ENCODE measurements at places on chromosomes 2 and 18.

DNA sequence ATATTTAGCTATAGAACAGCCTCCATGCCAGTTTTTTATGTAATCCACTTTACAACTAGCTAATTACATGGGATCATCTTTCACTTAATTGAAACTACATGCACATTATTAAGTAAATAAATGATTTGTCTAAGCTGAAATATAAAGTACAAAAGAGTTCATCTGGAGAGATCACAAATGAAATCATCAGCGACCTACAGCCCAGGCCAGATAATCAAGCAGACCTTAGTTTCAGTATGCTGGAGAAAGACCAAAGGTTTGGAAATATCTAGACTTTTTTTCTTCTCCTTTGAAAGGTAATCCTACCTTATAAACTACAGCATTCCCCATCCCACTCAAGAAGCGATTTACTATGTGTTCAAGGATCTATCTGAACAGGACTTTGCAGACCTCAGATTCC, 26.5 kb downstream of the FIGN start:
- DNase-seq, result no peak

GRCh38 chr18:48354746-48355260, 54.4 kb downstream of the ZBTB7C start:
- DNase-seq, result no peak

GRCh38 chr2:133780099-133780996, 212.1 kb upstream of the NCKAP5 start:
- peak; percentile 84 for DNase-seq

DNA sequence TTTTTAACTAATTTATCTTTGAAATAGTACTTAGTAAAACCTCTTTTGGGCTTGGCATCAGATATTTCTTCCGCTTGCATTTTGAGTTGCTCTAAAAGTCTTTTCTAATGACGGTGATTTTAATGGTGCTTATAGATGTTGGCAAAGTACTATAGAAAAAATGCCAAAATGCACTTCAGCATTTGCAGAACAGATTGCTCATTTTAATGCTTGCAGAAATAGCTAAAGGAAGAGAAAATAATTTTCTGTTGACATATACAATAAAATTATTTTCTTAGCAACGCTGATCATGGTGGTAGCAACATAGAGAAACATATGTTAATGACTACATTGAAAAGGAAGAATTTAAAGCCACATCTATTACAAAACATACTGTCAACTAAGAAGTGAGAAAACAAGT, 170.7 kb downstream of the STK39 start:
- DNase-seq, result no peak

GRCh38 chr2:64675860-64676259, 22.1 kb upstream of the SERTAD2 start:
- no peak for DNase-seq

DNA sequence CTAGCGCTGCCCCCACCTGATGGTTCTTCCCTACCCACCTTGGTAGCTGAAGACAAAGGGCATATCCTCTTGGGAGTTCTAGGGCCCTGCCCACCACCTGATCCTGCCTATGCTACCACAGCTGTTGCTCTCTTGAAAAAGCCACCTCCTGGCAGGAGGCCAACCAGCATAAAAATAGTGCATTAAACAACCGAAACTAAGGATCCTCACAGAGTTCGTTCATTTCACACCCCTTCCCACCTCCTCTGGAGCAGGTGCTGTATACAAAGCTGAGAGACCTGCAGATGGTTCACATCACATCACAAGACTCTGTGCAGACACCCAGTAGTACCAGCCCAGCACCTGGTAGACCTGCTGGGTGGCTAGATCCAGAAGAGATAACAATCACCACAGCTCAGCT, 1348.0 kb upstream of the TMEFF2 start:
- no peak for DNase-seq

DNA sequence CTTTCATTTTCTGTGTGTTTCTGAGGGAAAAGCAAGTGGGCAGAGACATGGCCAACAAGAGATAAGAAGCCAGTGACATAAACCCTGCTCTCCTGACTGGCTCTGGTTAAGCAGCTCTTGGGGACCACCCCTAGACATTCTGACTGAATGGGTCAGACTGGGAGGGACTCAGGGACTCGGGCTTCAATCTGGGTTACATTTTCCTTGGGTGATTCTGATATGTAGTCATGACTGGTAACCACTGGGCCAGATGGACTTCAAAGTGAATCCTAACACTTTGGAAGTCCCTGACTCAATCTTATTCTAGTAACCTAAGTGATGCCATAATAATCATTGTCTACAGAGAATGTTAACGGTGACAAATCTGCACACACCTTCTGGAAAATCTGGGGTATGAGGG, 397.8 kb downstream of the NBAS start:
- DNase-seq, result no peak

DNA sequence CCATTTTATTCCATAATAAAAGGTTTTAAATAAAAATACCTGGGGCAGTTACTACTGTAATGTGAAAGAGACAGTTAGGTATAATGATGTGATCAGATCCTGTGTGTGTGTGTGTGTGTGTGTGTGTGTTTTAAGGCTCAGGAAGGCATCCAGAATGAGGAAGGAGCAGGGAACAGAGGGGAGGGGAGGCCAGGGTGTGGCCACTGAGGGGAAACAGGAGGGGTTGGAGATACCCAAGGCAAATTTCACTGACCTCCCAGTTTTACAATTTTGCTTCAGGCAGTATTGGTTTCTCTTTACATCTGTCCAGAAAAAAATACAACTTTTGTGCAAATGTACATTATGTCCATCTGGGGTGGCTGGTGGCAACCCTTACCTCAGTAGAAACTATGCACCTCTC, 163.5 kb upstream of the FBXO11 start:
- no peak for DNase-seq

- no peak for DNase-seq
Measured at GRCh38 chr2:232541195-232541960, 1.9 kb downstream of the CHRNG start.

GRCh38 chr2:45605116-45605515, 6.0 kb downstream of the SRBD1 start:
- no peak for DNase-seq

- no peak for DNase-seq
Measured at GRCh38 chr2:192313773-192314172, 119.0 kb upstream of the TMEFF2 start.

DNA sequence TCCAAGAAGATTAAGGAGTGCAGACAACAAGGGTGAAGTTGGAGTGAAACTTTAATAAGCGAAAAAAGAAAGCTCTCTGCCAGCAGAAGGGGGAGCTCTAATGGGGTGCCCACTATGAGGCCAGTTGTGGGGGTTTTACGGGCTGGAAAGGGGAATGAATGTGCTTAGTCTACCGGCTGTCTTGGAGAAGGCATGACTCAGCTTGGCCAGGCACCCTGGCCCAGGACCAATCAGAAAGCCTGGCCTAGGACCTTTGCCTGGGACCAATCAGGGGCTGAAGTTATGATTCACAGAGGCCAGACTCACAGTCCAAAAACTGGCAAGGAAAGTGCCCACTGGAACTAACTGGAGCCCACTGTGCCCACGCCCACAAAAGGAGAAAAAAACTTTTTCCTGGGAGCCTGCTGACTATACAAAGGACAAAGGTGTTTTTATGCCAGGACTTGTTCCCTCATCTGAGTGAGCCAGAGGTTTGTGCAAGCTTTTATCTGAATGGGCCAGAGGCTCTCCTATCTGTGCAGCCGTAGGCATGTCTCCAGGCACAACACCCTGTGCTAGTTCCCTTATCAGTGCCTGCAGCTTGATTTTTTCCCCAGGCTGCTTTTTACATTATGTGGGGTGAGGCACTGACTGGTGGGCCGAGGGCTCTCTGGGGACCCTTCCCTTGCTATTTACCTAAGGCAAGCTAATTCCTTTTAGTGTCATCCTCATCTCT, 18.6 kb downstream of the CMPK2 start:
- DNase-seq, result no peak

DNA sequence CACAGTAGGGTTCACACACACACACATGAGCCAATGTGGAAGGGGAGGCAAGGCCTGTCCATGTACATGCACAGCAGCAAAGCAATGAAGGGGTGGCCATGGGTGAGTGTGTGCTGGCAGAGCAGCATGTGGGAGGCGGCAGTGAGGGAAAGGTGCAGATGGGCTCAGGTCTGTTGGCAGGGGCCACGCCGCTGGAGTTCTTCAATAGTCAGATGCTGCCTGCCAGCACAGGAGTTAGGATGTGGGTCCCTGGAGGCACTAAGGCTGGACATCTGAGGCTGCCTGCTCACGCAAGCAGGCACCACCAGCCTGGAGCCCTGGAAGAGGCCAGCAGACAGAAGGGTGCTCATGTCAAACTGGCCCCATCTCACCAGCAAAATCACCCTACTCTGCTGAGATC, 1304.9 kb downstream of the DSC3 start:
- DNase-seq, result no peak

- DNase-seq, result peak; percentile 61
Measured at GRCh38 chr2:20524412-20525040, 77.7 kb downstream of the RHOB start.

DNA sequence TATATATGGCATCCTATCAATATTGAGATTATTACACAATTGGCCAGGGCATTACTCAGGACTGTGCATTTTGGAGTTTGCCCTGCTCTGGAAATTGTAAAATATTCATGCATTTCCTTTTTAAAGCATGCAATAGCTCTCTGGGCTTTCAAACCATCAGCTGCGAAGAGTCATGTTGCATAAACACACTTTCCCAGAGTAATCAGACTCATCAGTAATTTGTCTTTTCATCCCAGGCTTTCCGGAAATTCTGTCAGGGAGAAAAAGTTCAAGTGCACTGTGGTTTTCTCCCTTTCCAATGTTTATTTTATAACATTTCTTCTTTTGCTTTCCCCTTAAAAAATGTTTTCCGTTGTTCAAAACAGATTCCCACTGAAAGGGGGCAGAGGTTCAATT, 38.9 kb upstream of the FHL2 start:
- DNase-seq, result peak; percentile 66

DNA sequence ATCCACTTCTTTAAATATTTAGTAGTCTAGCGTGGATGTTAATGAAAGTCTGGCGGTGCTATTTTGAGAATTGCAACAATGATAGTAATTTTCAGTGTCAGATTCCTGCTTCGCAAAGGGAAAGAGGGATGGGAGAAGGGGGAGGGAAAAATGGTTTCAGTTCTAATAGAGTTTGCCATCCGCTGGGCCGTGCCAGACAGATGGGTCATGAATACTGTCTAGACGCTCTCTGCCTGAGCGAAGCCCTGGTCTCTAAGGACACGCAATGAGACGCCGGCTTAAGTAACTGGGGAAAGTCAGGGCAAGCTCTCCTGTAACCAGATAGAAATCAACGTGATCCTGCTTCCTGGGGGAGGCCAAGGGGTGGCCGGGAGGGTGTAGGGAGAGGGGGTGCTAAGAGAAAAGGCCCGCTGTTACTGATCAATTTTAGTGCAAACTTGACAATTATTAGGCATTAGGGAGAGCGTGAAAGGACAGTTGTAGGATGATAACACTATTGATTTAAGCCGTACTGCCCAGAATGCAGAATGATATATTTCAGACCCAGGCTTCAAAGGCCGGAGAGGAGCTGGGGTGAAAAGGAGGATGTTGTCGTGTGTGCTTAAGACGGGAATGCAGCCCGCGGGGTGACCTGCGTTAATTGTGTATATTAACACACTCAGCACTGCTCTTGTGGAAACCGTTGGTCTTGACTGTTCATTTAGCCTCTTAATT, 229.2 kb downstream of the LDLRAD4 start:
- DNase-seq, result peak; percentile 62

DNA sequence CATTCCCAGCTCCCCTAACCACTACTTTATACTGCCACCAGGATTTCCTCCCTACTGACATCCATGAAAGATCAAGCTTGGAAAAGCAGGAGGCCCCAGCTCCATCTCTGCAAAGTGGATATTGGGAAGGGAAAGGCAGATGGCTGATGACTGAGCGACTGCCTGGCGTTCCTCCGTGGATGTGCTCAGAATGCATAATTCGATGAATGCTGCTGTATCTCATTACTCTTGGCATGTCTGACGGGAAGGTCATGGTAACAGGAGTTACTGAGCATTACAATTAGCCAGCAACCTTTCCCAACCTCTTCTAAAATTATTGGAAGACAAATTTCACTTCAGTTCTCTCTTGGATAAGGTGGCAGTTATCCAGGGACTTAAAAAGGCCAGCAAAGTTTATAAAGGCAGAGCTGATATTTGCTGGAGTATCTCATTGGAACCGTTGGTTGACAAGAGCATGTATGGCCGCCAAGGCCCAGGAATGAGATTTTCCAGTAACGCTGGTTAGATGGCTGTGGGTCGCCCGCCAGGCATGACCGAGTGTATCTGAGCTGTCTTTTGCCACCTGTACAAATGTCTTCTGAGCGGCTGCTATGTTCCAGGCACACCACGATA, 34.5 kb downstream of the KCNE4 start:
- no peak for DNase-seq

DNA sequence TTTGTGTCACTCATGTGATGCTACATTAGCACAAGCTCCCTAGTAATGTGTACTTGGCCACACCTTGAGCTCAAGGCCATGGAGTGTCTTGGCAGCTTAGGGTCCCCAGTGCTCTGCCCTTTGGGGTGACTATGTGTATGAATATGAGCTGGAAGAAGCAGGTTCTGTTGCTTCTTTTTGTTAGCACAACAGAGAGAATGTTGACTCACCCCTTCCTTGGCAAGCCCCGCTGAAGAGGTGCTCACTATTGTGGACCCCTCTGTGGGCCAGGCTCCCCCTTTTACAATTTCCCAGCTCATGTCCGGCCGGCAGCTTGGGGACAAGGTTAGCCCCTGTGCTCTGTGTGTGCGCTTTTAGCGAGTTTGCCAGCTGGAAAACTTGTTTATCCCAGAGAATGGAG, 48.1 kb downstream of the DGKD start:
- DNase-seq, result no peak

DNA sequence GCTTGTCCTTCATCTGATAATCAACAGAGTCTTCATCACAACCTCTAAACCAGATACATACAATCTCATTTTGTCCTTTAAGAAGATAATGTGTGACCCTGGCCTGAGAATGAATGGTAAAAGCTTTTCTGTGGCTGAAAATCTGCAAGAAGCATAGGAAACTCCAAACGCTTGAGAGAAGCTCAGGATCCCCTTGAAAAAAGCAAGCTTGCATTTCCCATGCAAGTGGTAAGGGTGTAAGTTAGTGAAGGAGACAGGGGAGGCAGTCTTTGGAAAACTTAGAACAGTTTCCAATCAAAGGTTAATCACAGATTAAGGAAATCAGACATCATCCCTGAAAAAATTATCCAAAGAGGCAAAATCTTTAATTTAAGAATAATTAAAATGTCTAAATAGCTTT, 413.6 kb upstream of the SALL3 start:
- no peak for DNase-seq
